Dorsolateral prefrontal cortex (tissue), 122 donors: ENCODE measurements at places on chromosomes 1 and 21.

DNA sequence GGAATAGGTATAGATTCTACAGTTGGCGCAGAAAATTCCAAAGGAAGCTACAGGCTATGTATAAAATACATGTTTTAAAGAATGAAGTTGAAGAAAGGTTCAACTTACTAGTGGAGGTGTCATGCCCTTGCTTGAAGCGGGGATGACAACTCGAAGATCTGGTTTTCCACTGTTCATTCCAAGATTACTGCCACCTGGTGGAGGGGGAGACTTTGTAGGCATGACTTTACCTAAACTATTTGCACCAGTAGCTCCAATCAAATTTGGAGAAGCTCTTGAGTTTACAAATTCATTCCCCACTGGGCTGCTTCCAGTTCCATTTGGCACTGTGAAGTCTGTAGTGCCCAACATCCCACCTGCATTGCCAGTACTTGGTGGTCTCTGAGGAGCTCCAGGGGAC lies 81.7 kb downstream of the AXDND1 start:
- no peak for DNase-seq

DNA sequence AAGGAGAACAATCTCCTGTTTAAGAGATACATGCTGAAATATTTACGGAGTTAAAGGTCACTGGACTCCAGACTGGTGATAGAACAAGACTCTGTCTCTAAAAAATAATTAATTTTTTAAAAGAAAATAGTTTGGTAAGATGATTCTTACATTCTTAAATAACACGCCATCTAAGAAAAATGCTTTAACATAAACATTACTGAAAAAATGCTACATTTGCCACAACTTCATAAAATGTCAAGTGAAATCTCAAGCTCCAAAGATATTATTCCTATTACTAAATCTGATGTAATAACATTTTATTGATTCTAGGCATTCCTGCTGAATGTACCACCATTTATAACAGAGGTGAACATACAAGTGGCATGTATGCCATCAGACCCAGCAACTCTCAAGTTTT lies 4.1 kb downstream of the ANGPTL3 start:
- DNase-seq: no peak

DNA sequence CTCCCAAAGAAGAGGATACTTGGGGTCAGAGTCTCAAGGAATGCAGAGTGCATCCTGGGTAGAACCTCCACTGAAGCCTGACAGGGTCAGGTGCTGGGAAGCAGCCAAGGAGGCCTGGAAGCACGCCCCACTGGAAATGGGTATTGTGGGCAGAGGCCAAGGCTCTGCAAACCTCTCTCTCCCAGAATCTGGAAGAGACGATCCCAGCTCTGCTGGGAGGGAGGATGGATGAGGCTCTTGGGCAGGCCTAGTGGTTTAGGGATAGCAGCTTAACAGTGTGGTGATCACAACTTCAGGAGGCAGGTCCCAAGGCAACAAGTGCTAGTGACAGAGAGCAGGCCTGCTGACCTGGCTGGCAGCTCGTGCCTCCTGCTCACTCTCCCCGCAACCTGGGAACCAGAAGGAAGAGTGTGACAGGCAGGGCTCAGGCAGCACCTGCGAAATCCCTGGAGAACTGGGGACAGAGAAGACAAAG lies 641.0 kb downstream of the PLPP3 start:
- DNase-seq: no peak

GRCh38 chr1:63984930-63985290 lies 211.1 kb downstream of the ROR1 start:
- no peak for DNase-seq

GRCh38 chr1:116470671-116471070 lies 97.6 kb downstream of the ATP1A1 start:
- DNase-seq: no peak

DNA sequence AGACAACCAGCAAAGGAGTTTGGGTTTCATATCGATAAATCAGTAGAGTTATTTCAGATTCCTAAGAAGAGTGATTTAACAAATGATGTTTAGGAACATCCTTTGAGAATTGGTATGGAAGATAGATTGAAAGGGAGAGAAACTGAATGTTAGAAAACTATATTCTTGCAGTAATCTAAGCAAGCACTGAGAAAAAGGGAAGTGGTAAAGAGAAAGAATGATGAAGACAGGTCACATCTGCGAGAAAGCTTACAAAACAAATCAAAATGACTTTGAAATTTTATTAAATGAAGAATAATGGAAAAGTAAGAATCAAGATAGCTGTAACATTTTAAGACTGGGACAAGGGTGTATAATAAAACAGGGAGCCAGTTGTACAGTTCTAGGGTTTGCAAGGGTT lies 177.0 kb downstream of the HS2ST1 start:
- no peak for DNase-seq

DNA sequence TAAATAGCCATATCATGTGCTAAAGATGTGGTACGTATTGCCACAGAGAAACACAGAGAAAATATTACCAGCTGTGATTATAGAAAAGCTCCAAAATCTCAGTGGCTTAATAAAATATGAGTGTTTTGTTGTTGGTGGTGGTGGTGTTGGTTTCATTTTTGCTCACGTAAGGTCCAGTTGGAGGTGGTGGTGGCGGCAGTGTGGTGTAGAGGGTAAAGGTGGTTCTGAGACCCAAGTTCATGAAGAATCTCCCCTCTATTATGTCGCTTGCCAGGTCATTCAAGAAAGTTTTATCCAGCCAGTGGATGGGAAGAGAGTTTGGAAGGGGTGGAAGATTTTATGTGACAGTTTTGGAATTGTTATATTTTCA lies 217.6 kb upstream of the SAMSN1 start:
- no peak for DNase-seq

GRCh38 chr1:63795455-63795854 lies 21.6 kb downstream of the ROR1 start:
- DNase-seq: no peak

DNA sequence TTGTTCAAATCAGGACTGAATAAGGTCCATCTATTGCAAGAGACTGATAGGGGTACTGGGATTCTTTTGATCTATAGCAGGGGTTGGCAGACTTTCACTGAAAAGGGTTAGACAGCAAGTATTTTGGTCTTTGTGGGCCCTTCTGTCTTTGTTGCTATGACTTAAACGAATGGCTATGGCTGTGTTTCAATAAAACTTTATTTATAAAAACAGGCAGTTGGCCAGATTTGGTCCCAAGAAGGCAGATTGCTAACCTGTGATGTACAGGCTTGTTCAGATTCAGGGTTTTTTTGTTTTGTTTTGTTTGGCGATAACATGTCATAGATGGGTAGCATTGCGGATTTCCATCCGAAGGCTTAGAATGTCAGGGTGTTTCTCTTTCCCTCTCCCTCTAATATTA lies 3.9 kb upstream of the BACE2 start:
- no peak for DNase-seq

- DNase-seq: no peak
Observed at GRCh38 chr1:195981448-195982139, 626.6 kb downstream of the KCNT2 start.

GRCh38 chr21:31752352-31752751 lies 20.4 kb upstream of the SCAF4 start:
- no peak for DNase-seq

- no peak for DNase-seq
Observed at GRCh38 chr1:91803847-91804545, 82.0 kb downstream of the TGFBR3 start.

DNA sequence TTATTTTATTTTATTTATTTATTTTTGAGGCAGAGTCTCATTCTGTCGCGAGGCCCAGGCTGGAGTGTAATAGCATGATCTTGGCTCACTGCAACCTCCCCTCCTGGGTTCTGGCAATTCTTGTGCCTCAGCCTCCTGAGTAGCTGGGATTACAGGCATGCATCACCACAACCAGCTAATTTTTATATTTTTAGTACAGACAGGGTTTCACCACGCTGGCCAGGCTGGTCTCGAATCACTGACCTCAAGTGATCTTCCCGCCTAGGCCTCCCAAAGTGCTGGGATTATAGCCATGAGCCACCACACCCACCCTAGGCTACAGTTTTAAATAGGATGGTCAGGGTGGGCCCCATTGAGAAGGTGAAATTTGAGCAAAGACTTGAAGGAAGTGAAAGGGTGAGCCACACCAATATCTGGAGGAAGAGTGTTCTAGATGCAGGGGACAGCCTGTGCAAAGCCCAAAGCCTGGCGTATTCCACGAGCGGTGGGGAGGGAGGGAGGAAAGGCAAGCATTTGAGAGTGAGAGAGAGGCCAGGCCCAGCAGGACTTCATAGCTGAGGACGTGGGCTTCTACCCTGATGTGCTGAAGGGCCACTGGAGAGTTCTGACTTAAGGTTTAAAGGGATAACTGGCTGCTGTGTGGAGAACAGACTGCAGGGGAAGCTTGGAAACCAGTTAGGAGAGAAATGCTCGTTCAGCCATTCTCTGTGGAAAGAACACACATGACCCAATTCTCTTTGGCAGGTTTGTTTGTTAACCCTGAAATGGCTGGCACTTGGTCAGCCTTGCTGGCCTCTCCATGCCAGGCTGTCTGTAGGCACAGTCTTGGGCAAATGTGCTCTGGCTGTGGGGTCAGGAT lies 62.6 kb upstream of the FAM20B start:
- DNase-seq: no peak

DNA sequence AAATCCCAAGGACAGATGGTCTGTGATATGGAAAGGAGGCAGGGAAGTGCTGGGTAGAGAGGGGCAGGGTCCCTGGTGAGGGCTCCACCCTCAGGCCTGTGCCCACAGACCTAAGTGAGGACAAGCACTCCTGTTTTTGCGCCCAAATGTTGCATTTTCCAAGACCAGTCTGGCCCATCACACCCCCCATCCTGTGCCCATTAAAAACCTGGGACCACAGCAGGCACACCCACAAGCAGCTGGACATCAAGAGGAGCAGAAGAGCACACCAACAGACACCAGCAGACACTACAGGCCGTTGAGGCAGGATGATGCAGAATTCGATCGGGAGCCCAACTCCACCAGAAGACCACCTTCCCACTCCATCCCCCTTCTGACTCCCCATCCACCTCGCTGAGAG lies 72.8 kb downstream of the DMRTA2 start:
- DNase-seq: no peak

- DNase-seq: no peak
Observed at GRCh38 chr1:21764615-21765423, 18.1 kb downstream of the USP48 start.

DNA sequence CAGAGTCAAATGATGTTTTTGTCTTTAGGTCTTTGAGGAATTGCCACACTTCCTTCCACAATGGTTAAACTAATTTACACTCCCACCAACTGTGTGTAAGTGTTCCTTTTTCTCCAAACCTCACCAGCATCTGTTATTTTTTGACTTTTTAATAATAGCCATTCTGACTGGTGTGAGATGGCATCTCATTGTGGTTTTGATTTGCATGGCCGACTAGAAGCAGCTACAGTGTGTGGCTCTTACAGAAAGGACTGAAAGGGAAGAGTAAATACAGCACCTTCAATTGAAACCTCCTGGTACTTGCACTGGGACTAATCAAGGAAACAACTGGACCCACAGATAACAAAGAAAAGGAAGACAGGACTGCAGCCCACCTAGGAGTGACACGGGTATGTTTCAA lies 668.0 kb upstream of the RGS18 start:
- no peak for DNase-seq

GRCh38 chr1:199161766-199162303 lies 523.0 kb downstream of the PTPRC start:
- DNase-seq: no peak

- DNase-seq: peak; percentile 43
Observed at GRCh38 chr1:9322661-9323244, 30.1 kb downstream of the SPSB1 start.

DNA sequence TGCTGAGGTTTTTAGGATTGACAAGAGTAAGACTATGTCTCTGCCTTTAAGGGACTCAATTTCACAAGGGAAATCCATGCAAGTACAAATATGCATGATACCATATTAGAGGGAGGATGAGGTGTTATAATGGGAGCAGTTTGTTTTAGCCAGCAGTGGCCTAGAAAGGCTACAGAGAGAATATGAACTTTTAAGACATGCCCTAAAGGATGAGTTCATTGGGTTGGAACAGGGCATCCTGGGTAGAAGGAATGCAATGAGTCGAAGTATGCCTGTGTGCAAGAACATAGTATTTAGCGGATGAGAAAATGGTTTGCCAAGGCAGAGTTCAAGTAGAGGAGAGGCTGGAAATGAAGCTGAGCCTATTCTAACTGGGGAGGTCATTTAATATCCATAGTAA lies 32.6 kb upstream of the LEPR start:
- no peak for DNase-seq

DNA sequence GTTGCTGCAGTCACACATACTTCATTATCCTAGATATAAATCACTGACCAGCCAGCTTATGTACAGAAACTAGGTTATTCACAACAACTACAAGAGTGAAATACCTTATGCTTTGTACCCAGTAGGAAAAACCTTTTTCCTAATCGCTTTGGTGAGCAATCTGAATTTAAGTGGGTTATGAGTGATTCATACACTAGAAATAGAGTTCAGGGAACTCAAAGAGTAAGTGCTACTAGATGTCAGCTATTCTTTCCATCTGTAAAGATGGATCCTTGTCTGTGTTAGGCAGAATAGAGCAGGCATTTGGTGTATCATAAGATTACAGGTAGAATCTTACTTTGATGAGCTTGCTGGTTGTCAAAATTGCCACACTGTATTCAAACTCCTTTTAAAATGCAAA lies 101.9 kb downstream of the ZNF644 start:
- DNase-seq: no peak

DNA sequence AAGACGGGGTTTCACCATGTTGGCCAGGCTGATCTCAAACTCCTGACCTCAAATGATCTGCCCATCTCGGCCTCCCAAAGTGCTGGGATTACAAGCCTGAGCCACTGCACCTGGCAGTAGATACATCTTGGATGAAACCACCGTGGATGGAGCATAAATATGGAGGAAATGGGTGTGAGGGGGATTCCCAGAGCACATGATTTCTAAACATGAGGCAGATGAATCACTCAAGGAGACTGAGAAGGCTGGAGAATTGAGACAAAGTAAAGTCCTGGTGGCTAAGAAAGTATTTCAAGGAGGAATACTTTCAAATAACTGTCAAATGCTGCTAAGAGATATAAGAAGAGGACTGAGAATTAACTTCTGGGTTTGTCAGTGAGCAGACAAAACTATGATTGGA lies 5.4 kb upstream of the PGBD5 start:
- no peak for DNase-seq

- no peak for DNase-seq
Observed at GRCh38 chr1:228316589-228317387, 89.8 kb downstream of the TRIM11 start.

DNA sequence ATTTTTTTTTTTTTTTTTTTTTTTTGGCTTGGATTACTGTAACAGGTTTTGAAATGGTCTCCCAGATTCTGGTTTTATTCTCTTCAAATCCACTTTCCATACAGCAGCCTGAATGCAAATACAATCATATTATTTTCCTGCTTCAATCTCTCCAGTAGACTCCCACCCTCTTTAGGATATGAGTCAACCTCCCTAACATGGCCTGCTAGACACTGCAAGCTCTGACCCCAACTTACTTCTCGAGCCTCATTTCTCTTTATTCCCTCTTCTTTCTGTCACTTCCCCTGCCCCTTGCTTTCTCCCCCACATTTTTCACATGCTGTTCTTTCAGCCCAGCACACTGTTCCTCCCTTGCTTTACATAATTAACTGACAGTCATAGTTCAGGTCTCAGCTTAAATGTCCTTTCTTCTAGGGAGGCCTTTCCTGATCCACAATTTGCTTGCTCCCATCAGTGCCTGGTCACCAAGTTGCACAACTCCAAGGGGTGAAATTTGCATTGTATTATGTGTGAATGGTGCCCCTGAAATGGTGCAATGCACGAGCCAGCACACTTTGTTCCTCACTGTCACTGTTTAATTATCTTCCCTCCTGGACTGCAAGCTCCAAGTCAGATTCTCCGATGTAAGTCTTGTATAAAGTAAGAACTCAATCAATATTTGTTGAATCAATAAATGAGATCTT lies 22.1 kb upstream of the IL19 start:
- no peak for DNase-seq

- DNase-seq: no peak
Observed at GRCh38 chr1:117655220-117655577, 49.4 kb downstream of the TENT5C start.
